ENCODE measurements at places on chromosomes 7 and 10.

DNA sequence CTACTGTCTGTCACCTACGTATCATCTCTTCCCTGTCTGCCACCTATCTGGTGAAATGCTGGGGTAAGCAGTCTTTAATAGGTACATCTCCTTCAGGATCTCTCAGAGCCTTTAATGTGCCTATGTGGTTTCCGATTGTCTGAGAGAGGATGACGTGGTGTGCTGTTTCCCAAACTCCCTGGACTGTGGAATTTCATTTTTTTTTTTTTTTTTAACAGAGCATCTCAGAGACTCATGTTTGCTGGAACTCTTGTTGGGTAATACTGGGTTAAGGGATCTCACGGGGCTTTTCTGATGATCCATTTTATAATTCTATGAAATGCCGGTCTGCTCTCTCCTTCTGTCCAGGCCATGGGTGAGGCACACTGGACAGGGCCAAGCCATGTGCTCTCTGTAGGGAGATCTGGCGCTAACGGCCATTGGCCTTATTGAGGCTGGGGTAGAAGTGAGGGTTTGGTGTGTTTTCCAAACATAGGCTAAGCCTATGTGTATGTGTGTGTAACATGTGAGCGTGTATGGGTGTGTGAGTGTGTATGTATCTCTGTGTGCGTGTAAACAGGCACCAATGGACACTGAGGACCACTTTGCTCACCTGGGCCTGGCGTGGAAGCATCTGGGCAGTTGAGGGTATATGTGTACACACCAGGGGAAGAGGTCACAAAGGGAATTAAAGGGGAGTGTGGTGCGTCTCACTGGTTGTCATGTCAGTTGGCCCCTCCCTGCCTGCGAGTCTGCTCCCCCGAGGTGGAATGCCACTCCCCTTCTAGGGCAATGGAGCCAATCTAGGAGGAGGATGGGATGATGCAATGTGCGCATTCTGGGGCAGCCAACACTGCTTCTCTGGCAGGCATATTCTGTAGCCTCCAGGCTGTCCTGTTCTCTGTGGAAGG lies 7.8 kb downstream of the ADRA2A start:
- no peak for DNase-seq

DNA sequence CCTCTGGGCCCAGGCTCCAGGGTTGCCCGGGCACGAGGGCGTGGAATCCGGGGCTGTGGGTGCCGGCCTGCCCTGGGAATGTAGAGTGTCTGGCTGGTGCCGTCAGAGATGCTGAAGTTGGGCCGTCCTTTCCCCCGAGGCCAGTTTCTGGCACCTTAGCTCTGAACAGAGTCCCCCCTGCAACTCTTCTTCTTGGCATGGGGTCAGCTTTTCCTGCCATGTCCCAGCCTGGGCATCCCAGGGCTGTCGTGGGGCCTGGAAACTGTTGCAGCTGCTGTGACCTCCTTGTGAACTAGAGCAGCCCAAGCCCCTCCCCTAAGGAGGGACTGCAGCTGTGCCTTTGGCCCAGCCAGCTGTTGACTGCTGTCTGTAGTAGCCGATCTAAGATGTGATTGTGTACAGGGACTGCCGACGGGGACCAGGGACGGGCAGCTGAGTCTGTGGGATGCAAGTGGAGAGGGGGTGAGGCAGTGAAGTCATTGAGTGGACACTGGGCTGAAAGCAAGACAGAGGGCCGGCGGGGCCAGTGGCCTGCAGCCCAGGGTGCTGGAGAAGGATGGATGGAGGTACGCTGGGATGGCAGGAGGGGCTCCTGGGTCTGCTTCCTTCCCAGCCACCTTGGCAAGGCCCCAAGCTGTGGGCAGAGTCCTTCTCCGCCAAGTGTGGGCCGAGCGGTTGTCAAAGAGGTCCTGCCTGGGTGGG lies 35.8 kb downstream of the GBX1 start:
- DNase-seq: no peak

DNA sequence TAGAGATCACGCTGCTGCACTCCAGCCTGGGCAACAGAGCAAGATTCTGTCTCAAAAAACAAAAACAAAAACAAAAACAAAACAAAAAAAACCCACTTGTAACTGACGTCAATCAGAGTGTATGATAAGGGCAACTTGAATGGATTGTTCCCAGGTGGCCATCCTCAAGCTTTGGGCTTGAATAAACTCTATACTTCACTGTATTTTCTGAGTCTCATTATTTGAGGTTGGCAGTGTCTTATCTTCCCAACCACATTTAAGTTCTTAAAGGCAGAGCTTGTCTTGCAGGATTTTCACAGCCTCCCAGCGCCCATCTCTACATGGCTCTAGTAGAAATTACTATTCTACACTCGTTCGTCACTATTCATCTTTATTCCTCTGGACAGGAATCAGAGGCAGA lies 5.1 kb upstream of the OAT start:
- DNase-seq: no peak

- DNase-seq: no peak
Observed at GRCh38 chr10:75071756-75072155, 39.7 kb upstream of the SAMD8 start.
